ENCODE measurements at places on chromosomes 5 and 9.

GRCh38 chr9:125894566-125894965, 147.4 kb downstream of the PBX3 start:
- DNase-seq, result no peak

DNA sequence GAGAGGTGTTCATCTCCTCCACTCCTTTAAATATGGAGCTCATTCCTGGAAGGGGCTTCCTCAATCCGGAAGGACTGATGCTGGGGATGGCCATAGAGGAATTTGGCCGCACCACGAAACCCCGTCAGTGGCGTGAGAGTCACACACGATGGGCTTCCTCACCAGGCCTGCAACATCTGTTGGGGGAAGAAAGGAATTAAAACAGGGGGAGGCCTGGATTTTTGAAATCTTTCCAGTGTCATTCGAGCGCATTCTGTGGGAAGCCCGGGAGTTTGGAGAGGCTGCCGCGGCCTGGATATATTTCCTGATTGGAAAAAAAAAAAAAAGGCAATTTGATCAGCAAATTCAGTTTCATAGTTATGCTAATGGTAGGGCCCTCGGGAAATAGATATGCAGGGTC, 76.3 kb upstream of the ORM1 start:
- no peak for DNase-seq

DNA sequence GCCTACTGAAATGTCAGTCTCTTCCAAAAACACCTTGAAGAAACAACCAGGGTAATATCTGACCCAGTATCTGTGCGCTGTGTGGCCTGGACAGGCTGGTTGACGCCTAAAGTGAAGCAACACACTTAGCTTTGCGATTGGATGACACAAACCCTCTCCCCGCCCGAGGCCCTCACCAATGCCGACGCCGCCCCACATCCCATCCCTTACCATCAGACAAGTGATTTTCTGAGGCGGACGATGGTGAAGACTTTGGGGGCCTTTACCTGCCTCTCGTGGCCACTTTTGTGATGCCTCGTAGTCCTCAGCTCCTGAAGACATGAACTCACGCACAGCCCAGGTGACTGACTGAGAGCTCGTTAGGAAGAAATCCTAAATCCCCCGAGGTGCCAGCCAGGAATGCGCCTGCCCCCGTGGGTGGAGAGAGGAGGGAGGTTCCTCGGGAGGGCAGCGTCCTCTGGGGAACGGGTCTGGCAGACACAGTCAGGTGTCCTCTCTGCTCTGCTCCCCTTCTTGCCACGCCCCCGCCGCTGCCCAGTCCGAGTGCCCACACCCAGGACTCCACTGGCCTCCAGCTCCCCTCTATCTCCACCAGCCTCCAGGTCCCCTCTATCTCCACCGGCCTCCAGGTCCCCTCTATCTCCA, 31.0 kb upstream of the RXRA start:
- no peak for DNase-seq

- DNase-seq, result no peak
Observed at GRCh38 chr9:131125038-131125287, 423 bp upstream of the NUP214 start.

GRCh38 chr5:149238540-149238939, 33.1 kb upstream of the AFAP1L1 start:
- DNase-seq, result no peak

DNA sequence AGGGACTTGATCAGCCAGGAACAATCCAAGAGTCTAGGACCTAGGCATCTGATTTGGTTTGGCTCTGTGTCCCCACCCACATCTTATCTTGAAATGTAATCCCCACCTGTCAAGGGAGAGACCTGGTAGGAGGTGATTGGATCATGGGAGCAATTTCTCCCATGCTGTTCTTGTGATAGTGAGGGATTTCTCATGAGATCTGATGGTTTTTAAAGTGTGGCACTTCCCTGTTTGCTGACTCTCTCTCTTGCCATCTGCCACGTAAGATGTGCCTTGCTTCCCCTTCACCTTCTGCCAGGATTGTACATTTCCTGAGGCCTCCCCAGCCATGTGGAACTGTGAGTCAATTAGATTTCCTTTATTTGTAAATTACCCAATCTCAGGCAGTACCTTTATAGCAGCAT, 201.7 kb upstream of the ACTBL2 start:
- no peak for DNase-seq

DNA sequence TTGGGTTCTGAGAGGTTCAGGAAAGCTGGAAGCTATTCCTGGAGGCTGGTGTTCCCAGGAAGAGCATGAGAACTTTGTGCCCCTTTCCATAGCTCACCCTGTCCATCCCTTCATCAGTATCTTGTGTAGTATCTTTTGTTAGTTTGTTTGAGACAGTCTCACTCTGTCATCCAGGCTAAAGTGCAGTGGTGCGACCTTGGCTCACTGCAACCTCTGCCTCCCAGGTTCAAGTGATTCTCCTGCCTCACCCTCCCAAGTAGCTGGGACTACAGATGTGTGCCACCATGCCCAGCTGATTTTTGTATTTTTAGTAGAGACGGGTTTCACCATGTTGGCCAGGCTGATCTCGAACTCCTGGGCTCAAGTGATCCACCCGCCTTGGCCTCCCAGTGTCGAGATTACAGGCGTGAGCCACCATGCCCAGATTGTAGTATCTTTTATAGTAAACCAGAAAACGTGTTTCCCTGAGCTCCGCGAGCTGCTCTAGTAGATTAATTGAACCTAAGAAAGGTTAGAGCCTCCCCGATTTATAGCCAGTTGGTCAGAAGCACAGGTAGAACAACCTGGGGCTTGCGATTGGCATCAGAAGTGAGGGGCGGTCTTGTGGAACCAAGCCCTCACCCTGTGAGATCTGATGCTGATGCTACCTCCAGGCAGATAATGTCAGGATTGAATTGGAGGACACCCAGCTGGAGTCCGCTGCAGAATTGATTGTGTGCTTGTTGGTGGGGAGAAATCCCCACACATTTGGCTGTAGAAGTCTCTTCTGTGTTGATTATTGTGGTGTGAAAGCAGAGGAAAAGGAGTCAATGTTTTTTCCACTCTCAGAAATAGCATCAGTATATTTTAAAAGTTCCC, 32.3 kb downstream of the ATP6V0E1 start:
- DNase-seq, result no peak

DNA sequence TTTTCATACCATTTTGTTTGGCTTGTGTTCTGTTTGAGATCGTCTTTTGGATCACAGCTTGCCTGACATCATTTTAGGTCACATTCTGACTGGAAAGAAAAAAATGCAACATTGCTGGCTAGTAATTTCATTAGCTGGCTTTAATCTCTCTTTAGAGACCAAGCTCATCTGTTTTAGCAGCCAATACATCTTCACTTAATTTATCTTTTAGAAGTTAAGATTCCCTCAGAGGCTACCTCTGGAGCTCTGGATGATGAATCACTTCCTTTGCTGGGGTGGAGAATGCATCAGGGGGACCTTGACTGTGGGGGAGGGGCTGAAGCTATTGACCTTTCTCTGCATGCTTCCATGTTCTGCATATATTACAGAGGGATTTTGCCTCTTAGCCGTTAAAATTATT, 181.5 kb upstream of the OTULINL start:
- no peak for DNase-seq

- no peak for DNase-seq
Observed at GRCh38 chr5:161311146-161311708, 235.3 kb downstream of the GABRB2 start.

DNA sequence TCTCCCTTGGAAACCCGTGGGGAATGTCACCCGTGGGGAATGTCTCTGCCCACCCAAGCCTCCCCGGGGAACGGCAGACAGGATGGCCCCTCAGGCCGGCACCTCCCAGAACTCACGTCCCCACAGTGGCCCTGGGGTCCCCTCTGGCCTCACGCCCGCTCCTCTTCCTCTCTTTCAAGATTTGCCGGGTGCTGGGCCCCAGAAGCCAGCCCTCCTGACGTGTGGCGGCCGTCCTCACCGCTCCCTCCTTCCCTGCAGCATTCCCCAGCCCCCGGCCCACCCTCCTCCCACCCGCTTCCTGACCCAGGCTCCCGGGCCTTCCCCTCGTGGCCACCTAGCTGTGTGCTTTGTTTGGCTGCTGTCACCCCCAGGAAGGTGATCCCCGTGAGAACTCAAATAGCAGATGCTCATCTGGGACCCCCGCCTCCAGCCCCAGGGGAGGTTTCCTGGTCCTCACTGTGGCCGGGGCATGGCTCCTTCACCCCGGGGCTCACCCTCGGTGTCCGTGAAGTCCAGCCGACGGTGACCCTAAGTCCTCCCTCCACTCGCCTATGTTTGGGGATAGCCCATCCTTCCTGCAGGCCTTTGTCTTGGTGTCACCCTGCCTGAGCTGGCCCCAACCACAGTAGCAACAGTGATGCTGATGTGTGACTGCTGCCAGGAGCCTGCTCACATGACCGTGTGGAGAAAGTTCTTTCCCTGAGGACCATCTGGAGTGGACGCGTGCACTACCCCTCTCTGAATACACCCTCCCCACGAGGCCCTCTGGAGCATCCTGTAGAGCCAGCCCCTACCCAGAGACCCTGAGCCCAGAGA, 163.3 kb upstream of the IER5L start:
- no peak for DNase-seq

GRCh38 chr9:130663258-130663976, 977 bp upstream of the PRDM12 start:
- no peak for DNase-seq

DNA sequence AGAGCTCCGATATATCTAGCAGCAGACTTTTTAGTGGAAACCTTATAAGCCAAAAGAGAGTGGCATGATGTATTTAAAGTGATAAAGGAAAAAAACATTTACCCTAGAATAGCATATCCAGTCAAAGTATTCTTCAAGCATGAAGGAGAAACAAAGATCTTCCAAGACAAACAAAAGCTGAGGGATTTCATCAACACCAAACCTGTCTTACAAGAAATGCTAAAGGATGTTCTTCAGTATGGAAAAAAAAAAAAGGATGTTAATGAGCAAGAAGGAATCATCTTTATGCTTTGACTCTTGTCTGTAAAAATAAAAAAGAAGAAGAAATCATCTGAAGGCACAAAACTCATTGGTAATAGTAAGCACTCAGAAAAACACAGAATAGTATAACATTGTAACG, 338.2 kb downstream of the TLE1 start:
- DNase-seq, result no peak

- DNase-seq, result no peak
Observed at GRCh38 chr5:122180863-122181548, 51.7 kb downstream of the ZNF474 start.

- no peak for DNase-seq
Observed at GRCh38 chr9:15021146-15021545, 110.9 kb upstream of the FREM1 start.

DNA sequence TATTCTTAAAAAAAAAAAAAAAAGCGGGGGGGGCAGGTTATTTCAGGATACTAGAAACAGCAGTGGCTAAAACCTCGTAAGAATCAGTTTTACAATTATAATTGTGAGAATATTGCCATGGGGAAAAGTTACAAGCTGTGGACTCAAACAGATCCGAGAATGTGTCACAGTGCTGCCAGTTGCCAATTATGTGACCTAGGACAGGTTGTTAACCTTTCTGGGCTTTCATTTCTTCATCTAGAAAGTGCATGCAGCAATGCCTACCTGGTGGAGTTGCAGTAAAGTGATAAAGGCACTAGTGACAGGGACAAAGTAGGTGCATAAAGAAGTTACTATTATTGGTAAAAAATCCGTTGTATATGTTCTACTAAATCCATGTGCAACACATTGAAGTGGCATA, 75.8 kb downstream of the CDH6 start:
- no peak for DNase-seq

DNA sequence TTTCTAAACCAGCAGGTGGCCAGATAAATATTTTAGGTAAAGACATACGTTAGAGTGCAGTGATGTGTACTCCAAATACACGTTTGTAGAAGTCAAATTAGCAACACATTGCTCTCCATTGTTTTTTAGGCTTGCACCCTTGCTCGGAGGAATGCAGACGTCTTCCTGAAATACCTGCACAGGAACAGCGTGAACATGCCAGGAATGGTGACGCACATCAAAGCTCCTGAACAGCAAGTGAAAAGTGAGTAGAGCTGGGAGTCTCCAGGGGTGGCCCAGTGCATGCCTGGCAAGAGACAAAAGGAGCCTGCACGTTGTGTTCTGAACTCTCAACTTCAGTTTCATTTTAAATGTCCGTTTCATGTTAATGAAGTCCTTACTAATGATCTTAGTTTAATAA, 207.5 kb upstream of the OTULINL start:
- DNase-seq, result no peak

GRCh38 chr5:35230038-35230611, at the start of gene PRLR:
Gene PRLR, minus strand, starts transcription at chr5:35230487. Its CDS starts 140,867 bp downstream, at chr5:35089620.
- DNase-seq, result no peak

- DNase-seq, result no peak
Observed at GRCh38 chr9:72041775-72042194, 18.6 kb downstream of the C9orf57 start.

DNA sequence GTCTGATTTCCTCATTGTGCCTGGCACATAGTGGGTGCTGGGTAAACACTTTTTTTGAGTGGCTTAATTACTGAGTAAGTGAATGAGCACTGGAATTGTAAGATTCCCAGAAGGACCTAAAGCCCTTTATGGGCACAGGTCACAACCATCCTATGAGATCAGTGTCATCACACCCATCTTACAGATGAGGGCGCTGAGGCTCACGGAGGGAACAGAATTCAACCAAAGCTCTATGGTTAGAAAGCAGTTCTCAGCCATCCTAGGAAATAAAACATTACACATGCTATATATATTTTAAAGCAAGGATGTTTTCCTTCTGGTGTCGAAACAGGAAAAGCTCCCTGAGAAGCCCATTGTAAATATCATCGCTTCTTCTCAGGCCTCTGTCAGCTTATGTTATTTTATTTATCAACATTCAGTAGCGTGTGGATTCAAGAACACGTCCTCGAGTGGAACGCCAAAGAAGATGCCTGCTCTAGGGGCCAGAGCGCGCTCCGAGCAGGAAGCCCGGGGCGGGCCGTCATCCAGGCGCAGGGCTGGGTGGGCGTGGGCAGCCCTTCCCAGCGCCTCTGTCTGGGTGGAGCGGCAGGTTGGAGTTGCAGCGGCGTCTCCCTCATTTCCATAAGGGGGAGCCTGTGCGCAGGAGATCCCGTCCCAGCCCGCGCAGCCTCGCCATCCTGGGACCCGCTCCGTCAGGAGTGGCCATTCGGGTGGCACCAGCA, 155.8 kb upstream of the SMIM23 start:
- DNase-seq, result no peak

DNA sequence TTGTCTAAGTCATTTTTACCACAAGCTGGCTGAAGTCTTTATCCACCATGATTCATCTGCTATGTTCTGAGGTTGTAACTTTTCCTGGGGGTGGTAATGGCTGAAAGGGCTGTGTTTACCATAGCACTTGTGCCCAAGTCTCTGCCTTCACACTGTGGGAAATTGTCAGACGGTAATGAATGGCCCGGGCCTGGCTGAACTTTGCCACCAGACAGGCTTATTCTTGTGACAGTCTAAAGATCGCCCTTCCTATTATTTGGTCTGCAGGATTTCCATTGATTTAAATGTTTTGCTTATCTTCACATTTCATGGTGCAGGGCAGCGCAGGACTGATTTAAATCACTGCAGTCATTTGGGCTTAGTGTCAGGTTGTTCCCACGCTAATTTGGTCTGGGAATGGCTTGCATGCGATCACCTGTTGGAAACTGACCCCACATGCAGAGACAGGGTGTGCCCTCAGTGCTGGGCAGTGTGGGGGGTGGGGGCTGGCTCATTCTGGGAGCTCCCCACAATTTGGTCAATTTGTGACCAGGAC, 109.3 kb upstream of the ICE1 start:
- DNase-seq, result no peak

- DNase-seq, result no peak
Observed at GRCh38 chr5:144864118-144864517, 693.4 kb downstream of the KCTD16 start.

- no peak for DNase-seq
Observed at GRCh38 chr5:127400539-127400938, 109.9 kb downstream of the MEGF10 start.

All from hypothalamus (tissue), 51 donors.